ENCODE measurements at places on chromosomes 5 and 9. TPM values are rescaled to one million over a fixed set of nuclear protein-coding genes. Genes with fewer than 3 reads are reported as not detected.

The PRSS3 gene
- total RNA-seq, result not detected

The ITK gene
- 0.15 TPM for total RNA-seq

The FBN2 gene
- total RNA-seq, result 29.2 TPM

The VCAN gene
- 85.8 TPM for total RNA-seq
